ENCODE measurements at places on chromosomes 12 and 14. TPM values are rescaled to one million over a fixed set of nuclear protein-coding genes. Genes with fewer than 3 reads are reported as not detected.

ACAD10 gene
- total RNA-seq: 23.1 TPM

TMEM119 gene
- 0.25 TPM for total RNA-seq

- DNase-seq: no peak
- H3K27me3 ChIP-seq: no peaks in the 10 kb centered on the region
- H3K27ac ChIP-seq: no peak overlapping the region
- no peaks in the 10 kb centered on the region for H3K4me1 ChIP-seq
- H3K36me3 ChIP-seq: peaks cover 12% of the 10 kb centered on the region
These were observed 44.6 kb upstream of the NPFF start for GRCh38 chr12:53551889-53552291.

SCAF11 gene
- total RNA-seq: 38.4 TPM

CDK2 gene
- 22.6 TPM for total RNA-seq

ARHGAP9 gene
- total RNA-seq: 12.0 TPM

GRCh38 chr12:110613771-110614684 lies at the start of gene TCTN1:
TCTN1 (plus strand) TSS chr12:110614129; CDS start chr12:110614183, 54 bp downstream.
- peak within 1 kb of the TSS; percentile 80 for H3K4me3 ChIP-seq
- peak within 1 kb of the TSS; percentile 61 for H3K27ac ChIP-seq
- no peaks in the 10 kb centered on the region for H3K36me3 ChIP-seq
- peak; percentile 96 for DNase-seq
- peaks cover 8% of the 10 kb centered on the region for H3K4me1 ChIP-seq

EVL gene
- 85.9 TPM for total RNA-seq

DNA sequence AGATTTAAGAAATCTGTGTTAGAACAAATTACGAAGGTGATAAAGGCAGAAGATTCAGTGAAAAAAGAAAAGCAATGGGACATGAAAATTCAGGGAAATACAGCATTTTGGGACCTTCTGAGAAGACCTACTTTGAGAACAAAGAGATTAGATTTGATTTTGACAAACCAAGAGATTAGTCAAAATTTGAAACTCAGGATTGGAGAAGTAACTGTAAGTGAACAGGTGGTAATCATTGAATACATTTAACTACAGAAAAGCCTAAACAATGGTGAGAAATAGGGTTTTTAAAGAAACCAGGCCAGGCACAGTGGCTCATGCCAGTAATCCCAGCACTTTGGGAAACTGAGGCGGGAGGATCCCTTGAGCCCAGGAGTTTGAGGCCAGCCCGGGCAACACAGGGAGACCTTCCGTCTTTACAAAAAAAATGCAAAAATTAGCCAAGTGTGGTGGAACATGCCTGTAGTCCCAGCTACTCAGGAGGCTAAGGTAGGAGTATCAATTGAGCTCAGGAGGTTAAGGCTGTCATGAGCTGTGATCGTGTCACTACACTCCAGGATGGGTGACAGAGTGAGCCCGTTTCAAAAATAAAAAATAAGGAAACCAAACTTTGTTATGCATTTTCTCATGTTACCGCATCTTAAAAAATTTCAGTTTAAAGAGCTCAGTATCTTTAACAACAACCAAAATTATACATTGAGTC lies 8.9 kb upstream of the SAV1 start:
- no peak overlapping the region for H3K27ac ChIP-seq
- no peaks in the 10 kb centered on the region for H3K27me3 ChIP-seq
- no peaks in the 10 kb centered on the region for H3K36me3 ChIP-seq
- DNase-seq: no peak

DNA sequence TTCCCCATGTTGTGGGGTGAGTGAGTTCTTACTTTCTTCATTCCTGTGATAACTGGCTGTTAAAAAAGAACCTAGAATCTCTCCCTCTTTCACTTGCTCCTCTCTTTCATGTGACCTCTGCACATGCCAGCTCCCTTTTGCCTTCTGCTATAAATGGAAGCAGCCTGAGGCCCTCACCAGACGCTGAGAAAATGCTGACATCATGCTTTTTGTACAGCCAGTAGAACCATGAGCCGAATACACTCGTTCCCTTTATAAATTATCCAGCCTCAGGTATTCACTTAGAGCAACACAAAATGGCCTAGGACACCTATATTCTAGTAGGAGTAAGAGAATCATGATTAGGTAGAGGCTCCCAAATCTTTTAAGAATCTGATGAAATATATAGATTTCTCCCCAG lies 333.5 kb downstream of the LRIG3 start:
- H3K36me3 ChIP-seq: no peaks in the 10 kb centered on the region
- no peaks in the 10 kb centered on the region for H3K27me3 ChIP-seq
- DNase-seq: no peak
- H3K4me1 ChIP-seq: no peaks in the 10 kb centered on the region
- no peak overlapping the region for H3K4me3 ChIP-seq
- no peak overlapping the region for H3K27ac ChIP-seq

Measured in liver (tissue), 10 donors.